Panc1 (cell line): ENCODE measurements at places on chromosomes 16 and 17. TPM values are rescaled to one million over a fixed set of nuclear protein-coding genes. Genes with fewer than 3 reads are reported as not detected.
A peak's percentile ranks its signal among the peaks of the same experiment; 100 is the strongest.

- peaks cover 17% of the 10 kb centered on the region for H3K4me1 ChIP-seq
- H3K4me3 ChIP-seq: no peak overlapping the region
- H3K27ac ChIP-seq: no peak overlapping the region
- no peaks in the 10 kb centered on the region for H3K27me3 ChIP-seq
- DNase-seq: no peak
Measured at GRCh38 chr16:430904-431303, 5.5 kb downstream of the RAB11FIP3 start.

DNA sequence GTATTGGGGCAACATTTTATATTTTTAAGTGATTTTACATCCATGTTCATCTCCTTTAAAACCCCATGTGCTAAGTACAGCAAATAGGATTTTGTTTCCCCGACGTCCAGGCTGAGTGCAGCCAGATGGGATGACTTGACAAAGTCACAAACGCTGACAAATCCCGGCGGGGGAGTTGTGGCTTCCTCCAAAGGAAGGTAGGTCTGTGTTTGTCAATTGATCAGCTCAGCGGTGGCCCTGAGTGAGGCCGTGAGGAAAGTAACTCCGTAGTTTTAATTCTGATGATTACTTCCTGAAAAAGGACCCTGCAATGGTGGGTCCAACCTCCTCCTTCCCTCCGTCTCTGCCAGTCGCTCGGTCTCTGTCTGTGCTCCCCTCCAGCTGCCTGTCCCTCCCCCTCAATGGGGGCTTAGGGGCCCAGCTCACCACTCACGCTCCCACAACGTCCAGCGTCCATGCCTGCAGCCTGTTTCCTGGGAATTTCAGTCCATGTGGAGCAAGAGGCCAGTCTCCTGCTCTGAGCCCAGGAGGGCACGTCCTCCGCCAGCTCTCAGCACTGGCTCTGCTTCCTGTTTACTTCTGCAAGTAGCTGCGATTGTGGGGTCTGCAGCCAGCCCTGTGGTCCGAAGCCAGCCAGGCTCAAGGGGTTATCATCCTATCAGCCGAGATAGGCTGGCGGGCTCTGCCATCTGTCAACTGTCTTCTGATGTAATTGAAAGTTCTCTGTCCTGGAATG lies 209.4 kb upstream of the FOXF1 start:
- H3K27ac ChIP-seq: no peak overlapping the region
- H3K27me3 ChIP-seq: no peaks in the 10 kb centered on the region; the same call in 1 of the 2 replicates
- no peak overlapping the region for H3K4me3 ChIP-seq
- no peaks in the 10 kb centered on the region for H3K4me1 ChIP-seq

GRCh38 chr17:65183736-65184135 lies 46.6 kb downstream of the RGS9 start:
- no peaks in the 10 kb centered on the region for H3K36me3 ChIP-seq
- no peak for DNase-seq
- no peak overlapping the region for H3K27ac ChIP-seq
- no peaks in the 10 kb centered on the region for H3K4me1 ChIP-seq
- no peak overlapping the region for H3K4me3 ChIP-seq

DNA sequence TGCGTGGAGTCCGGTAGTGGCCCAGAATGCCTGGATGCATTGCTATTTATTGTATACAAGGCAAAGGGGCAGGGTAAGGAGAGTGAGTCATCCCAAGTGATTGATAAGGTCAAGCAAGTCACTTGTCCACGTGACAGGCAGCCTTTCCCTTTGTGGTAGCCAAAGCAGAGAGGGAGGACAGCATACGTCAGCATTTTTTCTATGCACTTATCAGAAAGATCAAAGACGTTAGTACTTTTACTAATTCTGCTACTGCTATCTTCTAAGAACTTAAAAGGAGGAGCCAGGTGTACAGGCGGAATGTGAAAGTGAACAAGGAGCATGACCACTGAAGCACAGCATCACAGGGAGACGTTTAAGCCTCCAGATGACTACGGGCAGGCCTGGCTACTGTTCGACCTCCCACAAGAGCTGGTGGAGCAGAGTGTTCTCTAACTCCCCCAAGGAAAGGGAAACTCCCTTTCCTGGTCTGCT lies 47.9 kb upstream of the ARL4D start:
- no peaks in the 10 kb centered on the region for H3K36me3 ChIP-seq
- DNase-seq: no peak
- no peaks in the 10 kb centered on the region for H3K4me1 ChIP-seq
- no peak overlapping the region for H3K27ac ChIP-seq
- H3K27me3 ChIP-seq: no peaks in the 10 kb centered on the region

DNA sequence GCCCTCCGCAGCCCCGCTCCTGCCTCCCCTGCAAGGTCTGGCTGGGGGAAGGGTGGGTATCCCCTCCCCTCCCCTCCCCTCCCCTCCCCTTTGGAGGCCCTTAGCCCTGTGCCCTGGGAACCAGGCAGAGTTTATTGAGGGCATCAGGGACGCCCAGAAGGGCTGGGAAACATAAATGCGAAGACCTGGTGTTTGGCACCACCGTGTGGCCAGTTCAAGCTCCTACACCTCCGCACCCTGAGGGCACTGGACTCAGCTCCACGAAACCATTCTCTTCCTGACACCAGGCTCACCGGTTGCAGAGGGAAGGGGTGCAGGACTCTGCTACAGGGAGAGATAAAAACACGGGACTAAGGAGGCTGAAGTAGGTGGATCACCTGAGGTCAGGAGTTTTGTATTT lies 1.0 kb upstream of the AIPL1 start:
- H3K4me3 ChIP-seq: no peak overlapping the region
- H3K27me3 ChIP-seq: no peaks in the 10 kb centered on the region
- H3K4me1 ChIP-seq: no peaks in the 10 kb centered on the region
- peak; percentile 57 for DNase-seq
- no peaks in the 10 kb centered on the region for H3K36me3 ChIP-seq

SLC5A11 gene
- 0.13 TPM for total RNA-seq

DNA sequence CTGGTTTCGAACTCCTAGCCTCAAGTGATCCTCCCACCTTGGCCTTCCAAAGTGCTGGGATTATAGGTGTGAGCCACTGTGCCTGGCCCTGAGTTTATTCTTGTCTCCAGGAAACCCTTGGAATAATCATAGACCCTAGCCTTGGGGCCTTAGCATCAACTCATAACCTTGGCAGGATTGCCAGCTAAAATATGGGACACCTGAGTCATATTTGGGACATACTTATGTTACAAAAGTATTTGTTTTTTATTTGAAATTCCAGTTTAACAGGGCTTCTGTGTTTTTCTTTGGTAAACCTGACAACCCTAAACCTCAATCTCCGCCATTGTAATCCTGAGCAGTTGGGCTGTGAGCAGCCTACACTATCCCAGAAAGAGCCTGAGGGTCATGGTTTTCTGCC lies 28.6 kb upstream of the TNS4 start:
- DNase-seq: no peak
- no peaks in the 10 kb centered on the region for H3K4me1 ChIP-seq
- no peak overlapping the region for H3K27ac ChIP-seq
- H3K27me3 ChIP-seq: peaks cover 3% of the 10 kb centered on the region; the same call in 1 of the 2 replicates

DNA sequence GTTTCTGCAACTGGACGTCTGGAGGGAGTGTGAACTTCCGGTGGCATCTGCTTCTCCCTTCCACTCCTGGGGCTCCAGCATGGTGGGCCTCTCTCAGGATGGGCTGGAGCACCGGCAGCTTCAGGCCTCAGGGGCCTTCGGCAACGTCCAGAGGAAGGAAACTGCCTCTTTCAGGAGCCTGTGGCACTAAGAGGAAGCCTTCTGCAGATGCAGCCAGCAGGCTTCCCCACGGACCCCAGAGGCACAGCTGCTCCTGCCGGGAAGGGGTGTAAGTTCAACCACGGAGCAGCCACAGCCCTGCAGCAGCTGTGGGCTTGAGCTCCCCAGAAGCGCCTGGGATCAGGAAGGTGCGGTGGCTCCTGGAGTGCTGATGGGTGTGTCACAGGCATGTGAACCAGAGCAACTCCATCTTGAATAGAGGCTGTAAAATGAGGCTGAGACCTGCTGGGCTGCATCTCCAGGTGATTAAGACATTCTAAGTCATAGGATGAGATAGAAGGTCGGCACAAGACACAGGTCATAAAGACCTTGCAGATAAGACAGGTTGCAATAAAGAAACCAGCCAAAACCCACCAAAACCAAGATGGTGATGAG lies 50.8 kb upstream of the KLHDC4 start:
- H3K36me3 ChIP-seq: no peaks in the 10 kb centered on the region
- H3K27me3 ChIP-seq: no peaks in the 10 kb centered on the region

WSCD1 gene
- total RNA-seq: 0.74 TPM

- H3K27me3 ChIP-seq: no peaks in the 10 kb centered on the region
- H3K4me1 ChIP-seq: no peaks in the 10 kb centered on the region
- 0 out of 2 replicates have a peak overlapping the region, but pooled peaks have one; percentile 15 for H3K27ac ChIP-seq
- peak; percentile 62 for DNase-seq
Measured at GRCh38 chr16:16127469-16128116, 95.7 kb downstream of the ABCC6 start.

- H3K27ac ChIP-seq: no peak overlapping the region
- H3K27me3 ChIP-seq: no peaks in the 10 kb centered on the region
- H3K4me3 ChIP-seq: no peak overlapping the region
Measured at GRCh38 chr16:10138881-10139280, 43.3 kb downstream of the GRIN2A start.

DNA sequence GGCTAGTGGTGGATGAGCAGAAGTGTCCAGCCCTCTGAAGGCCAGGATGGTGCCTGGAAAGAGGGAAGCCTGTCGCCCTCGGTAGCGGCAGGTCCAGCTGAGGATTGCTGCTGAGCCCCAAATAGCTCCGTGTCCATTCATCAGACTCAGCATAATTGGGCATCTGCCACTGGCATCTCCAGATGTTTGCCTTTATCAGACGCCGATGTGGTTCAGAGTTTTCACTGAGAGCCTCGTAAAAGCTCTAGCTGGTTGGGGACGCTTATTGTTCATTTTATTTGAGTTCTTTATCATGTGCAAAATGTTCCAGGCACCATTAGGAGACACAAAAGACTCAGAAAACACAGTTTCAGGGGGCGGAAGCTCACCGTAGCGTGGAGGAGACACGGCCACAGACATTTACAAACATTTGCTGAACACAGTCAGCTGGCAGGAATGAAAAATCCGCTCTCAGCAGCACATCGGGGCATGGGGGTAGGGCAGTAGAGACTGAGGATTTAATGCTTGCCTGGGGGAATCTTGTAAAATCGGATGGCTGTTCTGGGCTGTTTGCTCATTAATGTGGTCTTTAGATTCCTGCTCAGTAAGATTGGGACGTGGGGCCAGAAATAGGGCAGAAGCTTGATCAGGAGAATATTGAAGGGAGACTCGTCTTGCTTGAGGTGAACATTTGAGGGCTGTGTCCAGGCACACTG lies 41.7 kb downstream of the SMPD3 start:
- H3K27me3 ChIP-seq: no peaks in the 10 kb centered on the region
- no peak for DNase-seq
- H3K4me3 ChIP-seq: no peak overlapping the region
- no peaks in the 10 kb centered on the region for H3K36me3 ChIP-seq

DNA sequence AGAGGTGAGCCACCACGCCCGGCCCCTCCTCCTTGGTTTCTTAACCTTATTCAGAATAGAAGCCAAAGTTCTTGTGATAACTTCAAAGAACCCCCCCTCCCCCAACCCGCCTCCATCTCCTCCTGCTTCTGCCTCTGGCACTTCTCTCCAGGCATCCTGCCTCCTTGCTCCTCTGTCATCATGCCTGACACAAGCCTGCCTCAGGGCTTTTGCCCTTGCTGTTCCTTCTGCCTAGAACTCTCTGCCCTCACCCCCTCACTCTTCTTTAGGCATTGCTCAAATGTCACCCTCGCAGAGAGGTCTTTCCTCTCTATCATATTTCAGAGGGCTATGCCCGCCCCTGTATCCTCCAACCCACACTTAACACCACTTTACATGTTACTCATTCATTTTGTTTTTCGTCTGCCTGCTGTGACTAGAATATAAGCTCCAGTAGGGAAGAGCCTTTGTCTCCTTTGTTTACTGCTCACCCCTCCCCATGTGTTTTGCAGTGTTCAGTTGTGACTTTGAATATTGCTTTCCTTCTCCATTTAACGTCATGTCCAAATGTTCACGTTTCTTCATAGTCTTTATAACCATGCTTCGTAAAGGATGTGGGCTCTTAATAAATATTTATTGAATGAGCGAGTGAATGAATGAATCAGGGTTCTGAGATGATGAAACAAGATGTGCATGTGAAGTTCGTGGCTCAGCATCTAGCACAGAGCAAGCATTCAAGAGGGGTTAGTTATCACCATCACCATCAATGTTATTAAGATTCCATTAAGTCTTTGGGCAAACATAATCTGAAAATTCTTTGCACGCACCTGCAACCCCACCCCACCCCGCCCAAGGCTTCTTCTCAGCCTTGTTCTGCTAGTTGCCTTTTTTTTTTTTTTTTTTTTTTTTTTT lies 186.2 kb upstream of the WSCD1 start:
- H3K4me1 ChIP-seq: no peaks in the 10 kb centered on the region
- peak; percentile 27 for DNase-seq
- H3K4me3 ChIP-seq: no peak overlapping the region
- H3K27me3 ChIP-seq: no peaks in the 10 kb centered on the region
- no peaks in the 10 kb centered on the region for H3K36me3 ChIP-seq

DNA sequence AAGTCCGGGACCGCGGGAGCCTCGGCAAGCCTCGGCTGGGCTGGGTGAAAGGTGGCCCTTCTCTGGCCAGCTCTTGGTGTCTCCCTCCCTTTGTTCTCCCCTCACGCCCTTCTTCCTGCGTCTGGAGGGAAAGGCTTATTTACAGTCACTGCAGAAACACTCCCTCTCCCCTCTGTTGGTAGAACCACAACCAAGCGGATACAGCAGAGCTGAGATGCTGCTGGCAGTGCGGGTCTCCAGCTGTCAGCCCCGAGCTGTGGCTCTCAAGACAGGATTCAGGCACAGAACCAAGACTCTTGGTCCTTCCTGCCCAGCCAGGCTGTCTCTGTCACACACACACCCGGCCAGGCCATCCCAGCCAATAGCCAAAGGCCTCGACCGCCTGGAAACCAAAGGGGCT lies 133.3 kb downstream of the ENGASE start:
- H3K4me1 ChIP-seq: no peaks in the 10 kb centered on the region
- no peaks in the 10 kb centered on the region for H3K36me3 ChIP-seq
- peaks cover 39% of the 10 kb centered on the region for H3K27me3 ChIP-seq
- DNase-seq: no peak
- H3K27ac ChIP-seq: no peak overlapping the region

GRCh38 chr17:77869665-77870132 lies 88.8 kb upstream of the TNRC6C start:
- no peaks in the 10 kb centered on the region for H3K36me3 ChIP-seq
- H3K27ac ChIP-seq: no peak overlapping the region
- H3K4me1 ChIP-seq: no peaks in the 10 kb centered on the region
- no peaks in the 10 kb centered on the region; the same call in 1 of the 2 replicates for H3K27me3 ChIP-seq
- no peak overlapping the region for H3K4me3 ChIP-seq

- H3K4me3 ChIP-seq: no peak overlapping the region
- no peaks in the 10 kb centered on the region for H3K27me3 ChIP-seq
- H3K36me3 ChIP-seq: no peaks in the 10 kb centered on the region
- no peaks in the 10 kb centered on the region for H3K4me1 ChIP-seq
Measured at GRCh38 chr17:69909389-69909788, 165.6 kb upstream of the KCNJ16 start.
